ENCODE measurements at places on chromosomes 3 and 15.

- no peak for DNase-seq
These were observed 36.8 kb upstream of the KIF23 start for GRCh38 chr15:69377216-69377970.

DNA sequence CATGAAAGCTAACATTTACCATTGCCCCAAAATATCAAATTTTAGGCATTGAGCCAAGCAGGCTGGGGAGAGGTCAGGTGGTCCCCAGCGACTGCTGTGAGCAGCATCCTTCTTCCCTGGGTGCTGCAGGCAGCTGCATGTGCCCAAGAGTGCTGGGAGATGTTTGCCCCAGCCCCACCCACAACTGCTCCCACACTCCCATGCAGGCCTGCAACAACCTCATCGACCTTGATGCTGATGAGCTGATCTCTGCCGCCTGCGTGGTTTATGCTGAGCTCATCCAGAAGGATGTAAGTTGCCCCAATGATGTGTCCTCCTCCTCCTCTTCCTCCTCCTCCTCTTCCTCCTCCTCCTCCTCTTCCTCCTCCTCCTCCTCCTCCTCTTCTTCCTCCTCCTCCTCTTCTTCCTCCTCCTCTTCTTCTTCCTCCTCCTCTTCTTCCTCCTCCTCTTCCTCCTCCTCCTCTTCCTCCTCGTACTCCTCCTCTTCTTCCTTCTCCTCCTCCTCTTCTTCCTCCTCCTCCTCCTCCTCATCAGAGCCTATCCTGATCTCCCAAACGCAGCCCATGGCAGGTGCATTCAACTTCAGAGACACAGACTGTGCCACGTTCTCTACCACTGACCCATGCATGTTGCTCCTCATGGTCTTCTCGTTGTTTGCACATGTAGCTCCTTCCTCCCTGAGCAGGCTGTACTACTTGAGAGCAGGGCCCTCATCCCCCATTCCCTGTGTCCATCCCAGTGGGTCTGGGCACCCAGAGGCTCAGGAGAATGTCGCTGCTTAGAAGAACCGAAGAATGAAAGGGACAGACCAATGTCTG is 15.1 kb downstream of the TBC1D21 start:
- peak; percentile 38 for DNase-seq

GRCh38 chr3:22951910-22952309 is 251.2 kb upstream of the UBE2E2 start:
- DNase-seq: no peak

- peak; percentile 70 for DNase-seq
These were observed 37.2 kb upstream of the DENND4A start for GRCh38 chr15:65829130-65829764.

GRCh38 chr3:113628316-113628715 is 68.1 kb downstream of the USF3 start:
- no peak for DNase-seq

DNA sequence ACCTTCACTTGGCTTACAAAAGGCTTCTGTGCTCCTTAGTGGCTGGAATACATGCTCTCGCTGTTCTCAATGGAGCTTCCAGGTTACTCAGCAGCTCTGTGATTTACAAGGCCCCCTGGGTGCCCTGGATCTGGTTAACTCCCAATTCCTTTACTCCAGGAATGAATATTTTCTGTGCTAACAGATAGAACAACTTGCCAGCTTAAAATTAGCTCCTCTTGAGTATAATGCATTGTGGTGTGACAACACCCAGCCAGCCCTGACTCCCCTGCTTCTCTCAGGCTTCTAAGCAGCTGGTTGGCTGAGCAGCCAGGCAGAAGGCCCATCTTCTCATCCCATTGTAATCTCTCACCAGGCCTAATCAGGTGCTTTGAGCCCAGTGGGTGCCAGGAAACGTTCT is 246.4 kb downstream of the ALCAM start:
- DNase-seq: no peak

GRCh38 chr3:107817076-107817475 is 273.8 kb downstream of the CD47 start:
- DNase-seq: no peak

DNA sequence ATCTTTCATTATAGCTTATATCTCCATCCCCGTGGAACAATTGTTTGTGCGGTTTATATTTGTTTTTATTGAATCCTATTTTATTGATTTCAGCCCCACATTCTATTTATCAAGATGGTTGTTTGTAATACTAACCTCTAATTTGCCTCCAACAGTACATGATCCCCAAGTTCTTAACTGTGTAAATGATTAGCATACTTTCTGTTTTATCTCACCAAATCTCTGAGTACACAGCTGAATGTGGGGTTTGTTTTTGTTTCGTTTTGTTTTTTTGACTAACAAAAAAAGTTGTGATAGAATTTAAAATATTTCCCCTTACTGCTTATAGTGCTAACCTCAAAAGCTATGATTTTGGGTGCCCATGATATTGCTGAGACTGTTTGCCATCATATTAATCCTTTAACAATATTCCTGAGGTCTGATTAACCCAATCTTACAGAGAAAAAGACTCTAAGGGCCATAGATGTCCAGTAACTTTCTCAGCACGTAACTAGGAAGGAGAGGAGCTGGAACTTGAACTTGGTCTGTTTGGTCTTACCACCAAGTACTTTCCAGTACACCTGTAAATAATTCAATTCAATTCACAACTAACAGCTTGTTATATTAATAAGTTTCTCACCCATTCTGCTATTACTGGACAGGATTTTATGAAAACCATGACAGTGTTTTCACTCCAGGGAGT is 789.8 kb downstream of the TUSC7 start:
- DNase-seq: no peak

GRCh38 chr3:148280623-148281242 is 417.0 kb upstream of the AGTR1 start:
- DNase-seq: no peak

DNA sequence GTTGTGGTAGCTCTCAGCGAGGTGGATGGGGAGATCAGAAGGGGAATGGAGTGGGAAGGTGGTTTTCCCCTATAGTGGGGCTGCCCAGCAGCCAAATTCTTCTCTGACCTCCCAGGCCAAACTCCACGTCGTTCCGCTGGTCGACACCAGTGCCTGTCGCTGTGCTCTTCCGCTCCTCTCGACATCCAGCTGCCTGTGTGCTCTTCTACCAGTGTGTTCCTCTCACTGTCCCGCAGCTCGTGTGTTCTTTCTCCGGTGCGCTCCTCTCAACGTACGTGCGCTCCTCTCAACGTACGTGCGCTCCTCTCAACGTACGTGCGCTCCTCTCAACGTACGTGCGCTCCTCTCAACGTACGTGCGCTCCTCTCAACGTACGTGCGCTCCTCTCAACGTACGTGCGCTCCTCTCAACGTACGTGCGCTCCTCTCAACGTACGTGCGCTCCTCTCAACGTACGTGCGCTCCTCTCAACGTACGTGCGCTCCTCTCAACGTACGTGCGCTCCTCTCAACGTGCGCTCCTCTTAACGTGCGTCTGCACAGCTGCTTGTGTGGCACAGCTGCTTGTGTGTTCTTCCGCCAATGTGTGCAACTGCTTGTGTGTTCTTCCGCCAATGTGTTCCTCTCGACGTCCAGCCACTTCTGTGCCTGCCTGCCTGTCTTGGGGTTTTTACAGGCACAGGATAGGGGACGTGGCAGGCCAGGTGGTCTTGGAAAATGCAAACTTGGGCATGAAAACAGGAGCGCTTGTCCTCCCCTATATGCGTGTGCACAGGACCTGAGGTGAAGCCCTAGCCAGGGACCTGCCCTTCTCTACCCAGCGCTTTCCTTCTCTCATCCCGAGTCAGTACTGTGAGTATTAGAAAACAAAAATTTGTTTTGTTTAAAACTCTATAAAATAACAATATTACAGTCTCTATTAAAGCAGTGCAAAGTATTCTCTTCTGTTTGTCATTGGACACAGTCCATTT is 991.1 kb downstream of the GBE1 start:
- no peak for DNase-seq

- DNase-seq: no peak
These were observed 49.8 kb downstream of the ZNF445 start for GRCh38 chr3:44427683-44428082.

DNA sequence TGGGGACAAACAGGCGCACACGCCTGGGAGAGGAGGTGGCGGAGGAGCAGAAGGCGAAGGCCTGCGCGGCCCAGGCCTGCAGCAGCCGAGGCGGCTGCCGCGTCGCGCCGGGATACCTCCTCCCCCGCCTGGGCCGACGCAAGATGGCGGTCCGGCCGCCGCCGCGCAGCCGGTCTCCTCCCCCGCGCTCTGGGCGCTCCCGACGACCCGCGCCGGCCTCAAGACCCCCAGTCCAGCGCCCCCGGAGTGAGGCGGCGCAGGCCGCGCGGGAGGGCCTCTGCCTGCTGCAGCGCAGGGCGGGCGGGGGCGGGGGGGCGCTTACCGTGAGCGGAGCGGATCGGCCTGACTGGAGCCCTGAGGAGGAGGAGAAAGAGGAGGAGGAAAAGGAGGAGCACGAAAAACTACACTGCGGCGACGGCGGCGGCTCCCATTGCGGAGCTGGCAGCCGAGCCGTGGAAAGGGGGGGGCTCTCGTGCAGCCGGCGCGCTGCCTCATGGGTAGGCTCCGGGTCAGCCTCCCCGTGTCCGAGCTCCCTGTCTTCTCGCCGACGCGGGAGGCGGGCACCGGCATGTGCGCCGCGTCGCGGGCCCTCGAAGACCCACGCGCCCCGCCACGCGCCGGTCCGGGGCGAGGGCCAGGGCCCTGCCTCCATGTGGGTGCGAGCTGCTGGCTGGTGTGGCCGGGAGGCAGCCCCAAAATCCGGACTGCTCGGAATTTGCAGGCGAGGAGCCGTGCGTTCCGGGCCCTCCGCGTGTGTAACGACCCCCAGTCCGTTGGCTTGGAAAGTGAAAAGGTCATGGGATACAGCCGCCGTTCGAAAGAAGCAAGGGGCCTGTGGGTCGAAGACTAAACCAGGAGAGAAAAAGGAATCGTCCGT is at the start of gene ZNF280D:
ZNF280D (minus strand) TSS at position 374 of the 877 bp plus-strand sequence. CDS start 26,400 bp downstream, outside the sequence.
- peak; percentile 94 for DNase-seq

GRCh38 chr15:27570746-27571145 is 528.4 kb downstream of the OCA2 start:
- no peak for DNase-seq

DNA sequence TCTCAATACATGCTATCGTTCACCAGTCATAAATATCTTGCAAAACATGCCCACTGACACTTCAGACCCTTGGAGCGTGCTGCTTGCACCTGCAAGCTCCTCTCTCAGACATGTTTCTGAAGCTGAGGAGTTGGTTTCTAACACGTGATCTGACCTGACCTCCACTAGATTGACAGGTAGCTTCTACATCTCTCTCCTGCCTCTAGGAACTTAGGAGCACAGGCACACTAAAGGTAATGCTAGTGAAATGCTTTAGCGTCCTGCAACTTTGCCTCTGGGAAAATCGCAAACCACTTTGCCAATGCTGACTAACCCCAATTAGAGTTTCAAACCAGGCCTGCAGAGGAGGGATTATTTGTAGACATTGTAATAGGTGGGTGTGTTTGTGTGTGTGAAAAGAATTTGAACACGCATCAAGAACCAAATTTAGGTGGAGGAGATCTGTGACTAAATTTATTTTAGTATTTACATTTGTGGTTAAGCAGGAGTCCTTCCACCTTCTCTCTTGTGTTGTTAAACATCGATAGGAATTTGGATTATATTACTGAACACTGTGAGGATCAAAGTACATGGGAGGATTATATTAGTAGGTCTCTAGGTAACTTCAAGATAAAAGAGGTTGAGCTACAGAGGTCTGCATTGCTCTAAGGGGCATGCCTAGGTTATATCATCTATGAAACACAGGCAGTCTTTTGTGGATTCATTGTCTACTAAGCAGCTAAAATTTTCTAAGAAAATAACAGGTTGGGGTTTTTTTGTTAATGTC is 86.7 kb upstream of the ZBED2 start:
- DNase-seq: peak; percentile 64

DNA sequence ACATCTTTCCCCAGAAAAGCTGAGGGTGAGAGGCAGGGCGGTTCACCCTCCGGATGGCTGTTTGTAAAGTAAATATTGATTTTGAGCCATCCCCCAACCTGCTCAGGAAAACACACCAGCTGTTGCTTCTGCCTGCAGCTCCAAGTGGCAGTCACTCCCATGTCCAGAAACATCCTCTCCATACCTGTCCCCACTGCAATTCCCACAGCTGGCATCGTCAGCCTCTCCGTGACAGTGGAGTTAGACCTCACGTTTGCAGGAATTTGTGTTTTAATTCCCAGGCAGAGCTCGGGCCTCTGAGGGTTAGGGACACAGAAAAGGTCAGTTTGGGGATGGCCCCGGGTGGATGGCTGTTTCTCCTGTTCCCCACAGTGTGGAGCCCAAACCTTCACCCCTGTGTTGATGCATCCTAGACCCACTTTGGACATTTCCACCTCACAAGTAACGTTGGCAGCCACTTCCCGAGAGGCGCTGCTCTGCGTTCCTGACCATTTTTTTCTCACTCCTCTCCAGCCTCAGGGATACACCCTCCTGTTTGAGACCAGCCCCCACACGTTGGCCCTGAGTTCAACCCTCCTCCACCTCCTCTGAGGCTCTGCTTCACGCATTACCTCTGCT is 11.8 kb upstream of the FAM174B start:
- DNase-seq: no peak

DNA sequence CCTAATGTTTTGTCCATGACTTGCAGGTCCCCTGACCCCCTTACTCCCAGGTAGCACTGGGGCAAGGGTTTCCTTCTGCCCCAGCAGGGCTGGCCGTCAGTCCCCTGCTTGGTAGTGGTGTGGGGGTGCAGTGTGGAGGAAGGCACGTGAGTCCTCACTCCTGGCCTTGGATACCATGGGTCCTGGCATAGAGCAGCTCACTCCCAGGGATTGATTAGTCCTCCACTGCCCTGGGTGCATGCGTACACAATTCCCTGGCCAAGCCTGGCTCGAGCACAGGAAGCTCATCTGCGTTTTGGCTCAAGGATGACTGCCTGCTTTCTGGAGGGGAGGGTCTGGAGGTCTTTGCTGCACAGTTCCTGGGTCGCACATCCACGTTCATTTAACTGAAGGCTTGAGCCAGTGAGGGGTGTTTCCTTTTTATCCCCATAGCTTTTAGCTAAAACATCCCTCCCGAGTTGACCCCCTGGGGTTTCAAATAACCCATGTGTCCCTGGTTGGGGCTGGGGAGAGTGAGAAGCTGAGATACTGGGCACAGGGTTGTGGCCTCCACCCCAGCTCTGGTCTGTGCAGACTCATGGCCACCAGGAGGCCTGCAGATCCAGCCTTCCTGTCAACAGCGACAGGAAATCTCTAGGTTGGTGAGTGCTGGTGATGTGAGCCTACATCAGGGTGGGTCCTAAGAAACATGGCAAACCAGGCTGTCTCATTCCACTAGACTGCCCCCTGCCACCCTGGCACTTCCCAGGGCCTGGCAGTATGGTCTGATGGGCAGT is 11.5 kb downstream of the HEMK1 start:
- no peak for DNase-seq

- DNase-seq: no peak
These were observed 68.3 kb upstream of the COL8A1 start for GRCh38 chr3:99570061-99570460.

DNA sequence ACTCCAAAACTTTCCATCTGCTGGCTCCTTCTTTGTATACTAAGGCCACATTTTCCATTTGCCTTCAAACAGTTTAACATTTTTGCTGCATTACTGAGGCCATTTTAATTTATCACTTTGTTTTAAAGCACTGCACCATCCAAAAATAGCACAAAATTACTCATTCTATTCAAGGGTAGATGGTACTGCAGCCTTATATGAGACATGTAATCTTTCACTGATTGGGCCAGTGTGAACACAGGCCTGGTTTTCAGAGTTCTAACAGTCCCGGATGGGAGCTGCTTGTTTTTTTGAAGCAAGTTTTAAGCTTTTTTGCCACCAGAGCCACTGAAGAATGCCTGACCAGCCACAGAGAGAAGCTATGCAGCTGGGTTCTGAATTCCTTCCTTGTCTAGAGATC is 172.3 kb upstream of the TSC22D2 start:
- DNase-seq: no peak
